ENCODE measurements at places on chromosomes 7 and 10.

- DNase-seq, result no peak
These were observed 670 bp upstream of the AGK start for GRCh38 chr7:141550386-141551093.

- no peak for DNase-seq
These were observed 237.0 kb downstream of the WDR37 start for GRCh38 chr10:1293157-1293556.

DNA sequence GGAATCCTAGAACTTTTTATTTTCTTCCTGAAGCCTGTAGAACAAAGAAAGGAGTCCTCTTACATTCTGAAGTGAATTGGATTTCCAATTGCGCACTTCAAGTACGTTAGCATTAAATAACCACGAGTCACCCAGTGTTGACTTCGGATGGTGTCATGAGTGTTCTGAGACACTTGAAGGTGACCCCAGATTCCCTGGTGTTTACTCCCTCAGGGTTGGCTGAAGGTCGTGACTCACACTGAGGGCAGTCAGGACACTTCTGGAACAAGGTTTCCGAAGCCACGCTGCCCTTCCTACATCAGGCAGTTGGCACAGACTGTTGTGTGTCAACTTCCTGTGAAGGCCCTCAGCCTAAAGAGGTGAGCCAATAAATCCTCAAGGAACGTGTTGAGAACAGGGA, 186.6 kb upstream of the CELF2 start:
- DNase-seq, result no peak

DNA sequence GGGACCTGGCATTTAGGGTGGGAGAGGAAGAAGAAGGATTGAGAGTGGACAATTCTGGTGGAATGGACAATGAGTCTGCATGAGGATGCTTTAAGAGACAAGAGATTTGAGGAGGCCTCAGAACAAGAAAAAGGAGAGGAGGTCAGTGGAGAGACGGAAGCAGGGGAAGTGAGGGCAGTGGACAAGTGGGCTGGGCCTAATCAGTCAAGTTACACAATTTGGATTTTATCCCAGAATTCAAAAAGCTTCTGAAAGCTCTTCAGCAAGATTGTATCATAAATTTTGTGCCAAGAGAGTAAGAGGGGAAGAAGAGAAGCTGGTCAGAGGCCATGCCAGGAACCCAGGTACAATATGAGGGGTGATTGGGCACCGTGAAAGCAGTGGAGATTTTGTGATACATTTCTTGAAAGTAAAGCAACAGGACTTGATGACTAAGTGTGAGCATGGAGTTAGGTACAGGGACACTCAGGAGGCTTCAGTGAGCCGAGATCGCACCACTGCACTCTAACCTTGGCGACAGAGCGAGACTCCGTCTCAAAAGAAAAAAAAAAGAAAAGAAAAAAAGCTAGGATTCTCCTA, 19.3 kb upstream of the TSPAN13 start:
- DNase-seq, result no peak

DNA sequence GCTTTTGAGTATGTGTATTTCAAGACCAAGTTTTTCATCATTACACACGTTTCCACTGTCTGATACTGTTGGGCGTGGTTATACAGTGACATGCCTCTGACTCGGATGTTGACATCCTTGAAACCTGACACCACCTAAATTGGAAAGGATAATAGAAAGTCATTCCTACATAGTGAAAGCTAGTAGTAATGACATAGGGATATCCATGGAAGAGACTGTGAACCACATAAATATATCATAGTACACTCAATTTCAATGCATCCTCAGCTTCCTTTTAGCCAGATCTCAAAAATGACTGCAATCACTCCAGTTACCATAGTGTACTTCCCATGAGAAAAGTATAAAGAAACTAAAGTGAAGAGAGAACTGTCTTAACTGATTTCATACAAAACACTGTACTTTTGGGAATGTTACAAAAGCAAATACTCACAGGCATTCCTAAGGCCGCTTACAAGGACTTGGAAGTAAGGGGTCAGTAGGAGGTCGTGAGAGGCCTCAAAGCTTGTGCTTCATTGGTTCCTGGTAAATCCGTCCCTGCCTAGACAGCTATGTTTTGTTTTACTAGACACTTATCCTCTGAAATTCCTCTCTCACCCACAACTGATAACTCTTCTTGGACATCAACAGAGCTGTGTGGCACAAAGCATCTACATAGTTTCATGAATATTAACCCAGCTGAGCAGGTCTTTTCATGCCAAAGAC, 71.8 kb upstream of the VWDE start:
- DNase-seq, result no peak

- no peak for DNase-seq
These were observed 51.5 kb downstream of the CRPPA start for GRCh38 chr7:16369855-16370254.

DNA sequence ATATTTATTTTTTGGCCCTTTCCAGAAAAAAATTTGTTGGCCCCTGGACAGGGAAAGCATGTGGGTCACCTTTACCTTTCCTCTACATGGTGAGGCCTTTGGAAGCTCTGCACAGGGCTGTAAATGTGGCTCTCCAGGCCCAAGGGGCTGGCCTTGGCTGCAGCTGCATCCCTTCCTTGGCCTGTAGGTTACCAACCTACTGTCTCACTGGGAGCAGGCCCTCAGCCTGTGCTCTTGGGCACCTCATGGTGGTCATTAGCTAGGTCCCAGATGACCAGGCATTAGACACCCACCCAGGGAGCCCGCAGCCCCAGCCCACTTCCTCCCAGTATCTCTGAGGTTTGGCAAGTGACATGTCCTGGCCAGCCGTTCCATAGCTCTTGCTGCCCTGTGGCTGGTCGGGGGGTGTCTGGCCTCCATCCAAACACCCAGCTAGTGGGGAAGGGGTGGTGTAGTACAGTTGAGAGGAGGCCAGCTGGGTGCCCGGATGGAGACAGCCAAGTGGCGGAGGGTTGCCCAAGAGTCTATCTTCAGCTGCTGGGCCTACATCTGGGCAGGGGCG, 7.1 kb upstream of the CPA5 start:
- DNase-seq, result no peak
